ENCODE measurements at places on chromosomes 5 and 9.

- DNase-seq: no peak
Measured at GRCh38 chr5:149392718-149393117, 13.6 kb upstream of the IL17B start.

DNA sequence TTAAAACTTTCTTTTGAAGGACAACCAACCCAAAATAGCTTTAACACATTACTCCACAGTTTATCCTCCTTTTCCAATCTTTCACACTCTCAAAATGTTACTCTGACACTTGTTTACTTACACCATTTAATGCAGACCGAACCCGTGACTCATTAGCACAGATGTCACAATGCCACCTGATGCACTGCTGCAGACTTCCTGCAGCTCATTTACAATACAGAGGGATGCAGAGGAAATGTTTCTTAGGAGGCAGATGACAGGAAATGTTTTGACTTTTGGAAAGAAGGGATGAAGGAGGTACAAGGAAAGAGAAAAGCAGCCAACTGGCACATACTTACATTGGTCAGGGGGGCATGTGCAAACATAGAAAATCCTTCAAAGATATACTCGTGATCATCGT, 39.0 kb downstream of the DROSHA start:
- DNase-seq: no peak

DNA sequence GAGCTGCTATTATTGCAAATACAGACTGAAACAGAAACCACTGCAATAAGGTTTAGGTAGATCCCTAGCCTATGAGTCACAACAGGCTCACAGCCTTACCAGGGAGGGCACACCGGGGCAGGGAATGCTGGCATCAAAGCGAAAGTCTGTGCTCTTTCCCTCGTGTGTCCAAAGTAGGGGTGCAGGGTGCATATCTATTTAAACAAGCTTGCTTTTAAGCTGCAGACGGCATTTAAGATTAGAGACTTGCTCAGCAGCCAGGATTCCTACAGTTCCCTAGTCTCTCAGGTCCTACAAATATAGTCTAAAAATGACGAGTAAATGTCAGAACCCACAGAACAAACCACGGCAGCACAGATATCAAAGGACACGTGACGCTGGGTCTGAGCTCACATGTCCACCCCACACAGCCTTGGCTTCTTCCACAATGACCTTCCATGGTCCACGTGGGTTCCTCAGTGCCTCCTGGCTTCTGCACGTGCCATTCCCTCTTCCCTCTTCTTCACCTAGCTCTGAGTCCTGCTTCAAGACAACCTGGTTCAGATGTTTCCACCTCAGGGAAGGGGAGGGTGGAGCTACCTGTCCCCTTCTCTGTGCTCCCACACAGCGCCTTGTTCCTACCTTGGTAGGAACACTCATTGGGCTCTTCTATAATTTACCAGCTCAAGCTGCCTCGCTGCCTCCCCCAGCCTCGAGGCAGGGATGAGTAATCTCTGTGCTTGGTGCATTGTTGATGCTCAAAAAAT, 193.2 kb downstream of the MAPKAP1 start:
- DNase-seq: no peak

- no peak for DNase-seq
Measured at GRCh38 chr9:75810063-75810462, 80.4 kb upstream of the PCSK5 start.

- DNase-seq: no peak
Measured at GRCh38 chr5:91110686-91111085, 272.4 kb downstream of the ARRDC3 start.

GRCh38 chr5:141508798-141509611, 20.1 kb downstream of the PCDHGC5 start:
- DNase-seq: no peak

DNA sequence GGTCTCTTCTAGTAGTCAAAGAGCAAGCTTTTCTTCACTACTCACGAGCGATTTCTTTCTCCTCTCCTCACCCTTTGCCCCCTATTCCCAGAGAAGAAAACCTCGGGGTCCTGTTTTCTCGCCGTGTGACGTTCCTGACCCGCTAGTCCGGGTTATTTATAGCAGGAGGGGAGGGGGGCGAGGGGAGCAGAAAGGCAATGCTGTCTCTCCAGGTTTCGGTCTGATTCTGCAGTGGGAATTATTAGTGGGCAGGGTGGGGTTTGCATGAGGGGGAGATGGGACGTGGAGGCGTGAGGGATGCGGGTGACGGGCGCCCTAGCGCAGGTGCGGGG, 847 bp upstream of the GABRB2 start:
- no peak for DNase-seq

GRCh38 chr5:72251386-72251785, 68.7 kb downstream of the MRPS27 start:
- DNase-seq: no peak

DNA sequence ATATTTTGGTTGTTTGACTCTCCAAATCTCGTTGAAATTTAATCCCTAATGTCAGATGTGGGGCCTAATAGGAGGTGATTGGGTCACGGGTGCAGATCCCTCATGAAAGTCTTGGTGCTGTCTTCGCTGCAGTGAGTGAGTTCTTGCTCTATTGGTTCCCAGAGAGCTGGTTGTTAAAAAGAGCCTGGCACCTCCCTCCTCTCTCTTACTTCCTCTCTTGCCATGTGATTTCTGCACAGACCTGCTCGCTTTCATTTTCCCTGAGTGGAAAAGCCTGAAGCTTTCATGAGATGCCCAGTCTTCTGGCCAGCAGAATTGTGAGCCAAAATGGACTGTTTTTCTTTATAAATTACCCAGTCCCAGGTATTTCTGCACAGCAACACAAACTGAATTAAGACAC, 221.6 kb downstream of the MAT2B start:
- no peak for DNase-seq

GRCh38 chr5:84215521-84215920, 169.2 kb downstream of the EDIL3 start:
- no peak for DNase-seq

DNA sequence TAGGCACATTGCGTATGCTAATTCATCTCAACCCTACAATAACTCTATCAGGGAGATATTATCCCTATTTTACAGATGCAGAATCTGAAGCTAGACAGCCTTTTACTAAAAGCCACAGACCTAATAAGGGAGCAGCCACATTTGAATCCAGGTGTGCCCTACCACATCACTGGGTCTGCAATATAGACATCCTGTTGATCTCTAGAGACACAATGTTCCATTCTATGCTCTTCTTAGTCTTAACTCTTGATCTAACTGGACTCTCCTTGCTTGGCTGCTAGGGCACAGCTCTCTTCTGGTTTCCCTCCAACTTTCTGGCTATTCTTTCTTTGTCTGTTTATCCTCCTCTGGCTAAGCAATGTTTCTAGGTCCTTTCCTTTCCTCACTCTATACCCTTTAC, 1.4 kb upstream of the SPATA6L start:
- DNase-seq: no peak

- no peak for DNase-seq
Measured at GRCh38 chr9:128724744-128725211, 851 bp upstream of the ZDHHC12 start.

DNA sequence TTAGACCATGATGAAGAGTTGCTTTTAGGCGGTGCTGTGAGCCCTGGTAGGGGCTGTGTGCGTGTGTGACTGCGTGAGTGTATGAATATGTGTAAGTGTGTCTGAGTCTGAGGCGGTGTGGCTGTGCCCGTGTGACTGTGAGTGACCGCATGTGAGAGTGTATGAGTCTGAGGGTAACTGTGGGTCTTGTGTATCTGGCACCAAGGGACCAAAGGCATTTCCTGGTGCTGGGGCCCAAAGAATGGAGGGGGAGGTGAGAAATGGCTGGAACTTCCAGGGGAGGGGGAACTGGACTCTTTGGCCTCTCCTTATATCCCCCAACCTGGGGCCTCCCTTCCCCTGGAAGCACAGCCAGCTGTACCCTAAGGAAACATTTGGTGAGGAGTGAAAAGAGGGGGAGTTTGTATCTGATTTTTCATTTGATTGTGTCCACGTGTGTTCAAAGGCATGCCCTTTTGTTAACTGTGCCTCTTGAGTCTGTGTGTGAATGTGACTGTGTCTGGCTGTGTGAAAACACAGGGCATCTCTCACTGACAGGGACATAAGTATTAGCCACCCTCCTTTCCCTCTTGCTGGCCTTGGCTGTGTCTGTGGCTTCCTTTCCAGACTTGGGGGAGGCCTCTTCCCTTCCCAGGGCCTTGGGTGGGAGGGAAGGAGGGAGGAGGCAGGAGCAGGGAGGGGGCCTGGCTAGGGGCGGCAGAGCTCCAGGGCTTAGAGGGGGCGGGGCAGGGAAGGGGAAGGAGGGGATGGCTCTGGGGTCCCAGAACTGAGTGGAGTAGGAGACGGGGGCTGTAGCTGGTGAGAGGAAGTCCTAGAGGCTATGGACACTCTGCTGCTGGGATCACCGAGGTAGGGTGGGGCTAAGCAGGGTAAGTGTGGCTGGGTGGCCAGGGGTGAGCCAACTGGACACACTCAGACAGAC, 1.4 kb downstream of the IL11RA start:
- DNase-seq: no peak

DNA sequence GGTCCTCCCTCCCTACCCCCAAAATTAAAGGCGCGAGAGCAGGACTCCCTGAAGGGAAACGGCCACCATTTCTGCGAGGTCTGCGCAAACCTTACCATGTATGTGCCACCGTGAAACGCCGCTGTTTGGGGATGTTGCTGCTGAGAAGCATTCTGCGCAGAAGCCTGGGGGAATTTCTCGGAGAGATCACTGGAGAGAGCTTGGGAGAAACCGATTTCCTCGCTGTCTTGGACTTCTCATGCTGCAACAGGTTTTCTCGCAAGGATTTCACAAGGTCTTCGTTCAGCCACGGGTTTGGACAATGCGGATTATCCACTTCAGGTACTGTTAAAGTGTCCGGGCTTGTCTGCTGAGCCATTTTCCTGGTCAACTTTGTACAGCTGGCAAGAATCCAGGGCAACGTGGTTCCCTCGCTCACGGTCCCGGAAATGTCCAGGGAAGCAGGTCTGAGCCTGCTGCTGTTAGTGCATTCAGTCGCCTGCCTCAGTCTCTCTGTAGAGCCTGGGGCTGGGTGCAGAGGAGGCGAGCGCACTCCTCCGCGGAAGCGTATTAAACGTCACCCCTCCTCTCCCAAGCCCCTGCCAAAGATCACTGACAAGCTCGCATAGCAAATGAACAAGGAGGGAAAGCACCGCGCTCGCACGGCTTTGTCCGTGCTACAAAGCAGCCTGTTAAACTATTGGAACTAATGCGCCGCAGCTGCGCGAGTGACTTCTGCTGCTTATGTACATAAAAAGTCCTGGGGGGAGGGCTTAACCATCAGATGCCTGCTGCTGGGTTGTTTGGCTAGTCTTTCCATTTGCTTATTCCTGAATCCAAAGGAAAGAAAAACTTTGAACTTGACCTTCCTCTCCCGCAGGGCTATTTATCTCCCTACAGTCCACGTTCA, 125.1 kb downstream of the PDE4D start:
- DNase-seq: no peak

DNA sequence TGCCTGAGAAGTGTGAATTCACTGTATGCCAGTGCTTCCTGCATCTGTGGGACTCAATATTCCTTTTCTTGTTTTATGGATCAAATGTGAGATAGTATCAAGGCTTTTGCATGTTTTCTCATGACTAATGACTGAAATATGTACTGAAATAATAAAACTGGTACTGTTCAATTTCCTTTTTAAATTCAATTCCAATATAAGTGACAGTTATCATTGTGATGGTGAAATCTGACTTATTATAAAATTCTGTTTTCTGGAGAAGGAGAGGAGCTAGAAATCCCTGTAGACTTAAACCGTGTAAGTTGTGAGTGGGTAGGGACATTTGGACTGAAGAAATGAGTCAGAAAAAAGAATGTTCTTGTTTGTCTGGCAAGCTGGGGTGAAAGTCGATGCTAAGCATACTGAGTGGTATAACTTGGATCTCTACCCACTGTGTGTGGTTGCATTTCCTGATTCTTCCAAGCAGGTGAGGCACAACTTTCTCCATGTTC, 245.2 kb downstream of the EFNA5 start:
- no peak for DNase-seq

DNA sequence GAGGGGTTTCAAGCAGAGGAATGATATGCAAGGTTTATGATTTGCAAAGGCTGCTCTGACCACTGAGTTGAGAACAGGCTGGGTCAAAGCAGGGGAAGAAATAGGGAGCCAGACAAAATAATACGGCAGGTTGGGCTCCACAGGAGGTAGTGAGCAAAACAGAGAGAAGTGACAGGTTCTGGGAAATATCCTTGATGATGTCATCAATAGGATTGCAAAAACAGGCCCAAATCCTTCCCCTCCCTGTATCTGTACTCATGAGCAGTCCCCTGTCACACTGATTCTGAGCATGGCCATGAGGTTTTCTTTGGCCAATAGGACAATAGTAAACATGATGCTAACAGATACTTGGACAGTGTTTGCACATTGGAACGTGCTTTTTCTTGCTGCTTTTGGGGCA, 471.8 kb upstream of the BRINP1 start:
- DNase-seq: no peak

DNA sequence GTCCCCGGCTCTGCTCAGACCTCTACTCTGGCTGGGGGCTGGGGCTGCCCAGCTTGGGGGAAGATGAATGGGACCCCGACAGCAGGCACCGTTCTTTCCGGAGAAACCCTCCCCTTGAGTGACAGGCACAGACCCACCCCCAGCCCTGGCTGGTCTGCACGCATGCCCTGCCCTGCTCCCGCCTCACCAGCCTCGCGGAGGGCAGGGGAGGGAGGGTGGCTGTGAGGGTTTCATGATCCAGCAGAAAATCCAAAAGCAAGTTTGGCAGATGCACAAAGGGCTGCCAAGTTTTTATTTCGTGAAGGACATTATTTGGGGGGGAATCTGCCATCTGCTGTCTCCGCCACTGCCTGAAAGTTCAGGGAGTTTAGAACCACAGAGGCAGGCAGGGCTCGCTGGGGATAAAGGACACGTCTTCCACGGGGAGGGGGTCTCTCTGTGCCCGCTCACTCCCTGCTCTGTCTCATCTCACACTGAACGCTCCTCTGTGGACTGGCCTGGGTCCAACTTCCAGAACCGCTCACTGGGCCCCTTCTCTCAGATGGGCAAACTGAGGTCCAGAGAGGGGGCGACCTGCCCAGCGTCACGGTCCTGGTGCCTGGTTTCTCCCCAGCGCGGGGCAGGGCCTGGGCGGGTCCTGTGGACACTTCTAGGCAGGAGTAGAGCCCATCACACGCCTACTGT, 92.9 kb downstream of the RXRA start:
- no peak for DNase-seq

GRCh38 chr5:171499611-171500010, 80.2 kb downstream of the FGF18 start:
- DNase-seq: no peak

- no peak for DNase-seq
Measured at GRCh38 chr9:132383462-132383883, 23.2 kb downstream of the TTF1 start.

Data from stimulated activated CD4-positive, alpha-beta T cell treated with anti-CD3 and anti-CD28 coated beads, Interleukin-15, amount 100 ng/mL, for 1 hour (primary cell).